Large intestine (tissue), 12 donors: ENCODE measurements at places on chromosomes 12 and 14.

- no peak overlapping the region for H3K4me3 ChIP-seq
- peaks cover 32% of the 10 kb centered on the region for H3K27me3 ChIP-seq
Observed at GRCh38 chr14:100675699-100676684, 50.7 kb upstream of the DLK1 start.

DNA sequence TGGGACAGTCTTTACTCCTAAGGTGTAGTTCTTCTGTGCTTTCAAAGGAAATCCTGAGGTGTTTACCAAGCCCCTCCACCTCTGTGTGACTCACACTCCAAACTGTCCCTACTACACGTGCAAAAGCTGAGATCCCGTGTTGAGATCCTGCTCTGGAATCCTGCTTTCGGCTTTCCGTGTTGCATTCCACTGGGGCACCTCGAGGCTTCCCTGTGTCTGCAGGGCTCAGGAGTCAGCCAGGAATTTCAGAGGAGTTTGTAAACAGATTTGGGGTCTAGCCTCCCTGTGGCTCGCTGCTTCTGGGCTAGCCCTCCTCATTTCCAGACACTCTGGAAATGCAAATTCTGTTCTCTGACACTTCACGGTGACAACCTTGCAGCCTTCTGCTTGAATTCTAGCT lies 48.4 kb downstream of the CACNA2D4 start:
- no peaks in the 10 kb centered on the region for H3K36me3 ChIP-seq
- H3K4me1 ChIP-seq: no peaks in the 10 kb centered on the region
- no peak for DNase-seq

DNA sequence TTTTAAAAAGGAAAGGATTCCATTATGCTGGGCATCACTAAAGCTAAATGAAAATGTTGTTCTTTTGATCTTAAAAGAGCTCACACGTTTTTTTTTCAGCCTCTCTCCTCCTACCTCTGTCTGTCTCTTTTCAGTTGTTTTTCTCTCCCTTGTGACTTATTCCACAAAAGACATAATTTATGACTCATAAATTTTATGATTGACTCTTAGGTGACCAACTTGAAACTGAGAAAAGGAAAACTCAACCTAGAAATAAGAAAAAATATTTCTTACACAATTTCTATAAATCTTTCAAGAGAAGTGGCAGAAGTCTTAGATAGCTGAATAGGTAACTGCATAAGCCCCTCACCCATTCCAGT lies 227.7 kb upstream of the DDHD1 start:
- H3K4me1 ChIP-seq: no peaks in the 10 kb centered on the region
- no peaks in the 10 kb centered on the region for H3K36me3 ChIP-seq
- no peak for DNase-seq
- no peaks in the 10 kb centered on the region for H3K27me3 ChIP-seq

DNA sequence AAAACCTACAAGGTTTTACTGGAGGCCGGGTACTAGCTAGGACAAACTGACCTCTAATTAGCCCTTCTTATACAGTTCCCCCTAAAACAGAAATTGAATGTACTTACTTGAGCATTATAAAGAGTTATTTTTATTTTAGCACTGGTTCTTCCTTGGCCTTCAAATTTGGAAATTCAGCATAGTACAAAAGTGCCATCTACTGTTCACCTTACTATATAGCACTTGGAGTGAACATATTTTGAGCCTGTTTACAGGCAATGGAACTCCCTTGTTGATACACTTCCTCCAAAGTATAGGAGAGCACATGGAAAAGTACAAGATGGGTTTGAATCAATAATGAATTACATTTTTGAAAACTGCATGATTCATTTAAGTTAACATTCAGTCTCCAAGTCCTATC lies 3.9 kb upstream of the POC1B start:
- H3K27me3 ChIP-seq: no peaks in the 10 kb centered on the region
- H3K36me3 ChIP-seq: no peaks in the 10 kb centered on the region
- peak; percentile 34 for DNase-seq
- H3K4me3 ChIP-seq: no peak overlapping the region
- H3K4me1 ChIP-seq: peaks cover 3% of the 10 kb centered on the region

GRCh38 chr12:94749455-94749854 lies 99.1 kb upstream of the TMCC3 start:
- H3K27me3 ChIP-seq: no peaks in the 10 kb centered on the region
- peaks cover 4% of the 10 kb centered on the region for H3K4me1 ChIP-seq
- H3K4me3 ChIP-seq: no peak overlapping the region

GRCh38 chr14:54700717-54701116 lies 133.8 kb downstream of the SAMD4A start:
- H3K4me3 ChIP-seq: no peak overlapping the region
- no peak for DNase-seq
- peaks cover 6% of the 10 kb centered on the region for H3K36me3 ChIP-seq
- no peaks in the 10 kb centered on the region for H3K27me3 ChIP-seq
- H3K27ac ChIP-seq: no peak overlapping the region

- no peaks in the 10 kb centered on the region for H3K27me3 ChIP-seq
- no peak overlapping the region for H3K4me3 ChIP-seq
- peaks cover 51% of the 10 kb centered on the region for H3K36me3 ChIP-seq
- DNase-seq: no peak
- H3K4me1 ChIP-seq: no peaks in the 10 kb centered on the region
Observed at GRCh38 chr12:109855377-109855776, 22.2 kb upstream of the TRPV4 start.

DNA sequence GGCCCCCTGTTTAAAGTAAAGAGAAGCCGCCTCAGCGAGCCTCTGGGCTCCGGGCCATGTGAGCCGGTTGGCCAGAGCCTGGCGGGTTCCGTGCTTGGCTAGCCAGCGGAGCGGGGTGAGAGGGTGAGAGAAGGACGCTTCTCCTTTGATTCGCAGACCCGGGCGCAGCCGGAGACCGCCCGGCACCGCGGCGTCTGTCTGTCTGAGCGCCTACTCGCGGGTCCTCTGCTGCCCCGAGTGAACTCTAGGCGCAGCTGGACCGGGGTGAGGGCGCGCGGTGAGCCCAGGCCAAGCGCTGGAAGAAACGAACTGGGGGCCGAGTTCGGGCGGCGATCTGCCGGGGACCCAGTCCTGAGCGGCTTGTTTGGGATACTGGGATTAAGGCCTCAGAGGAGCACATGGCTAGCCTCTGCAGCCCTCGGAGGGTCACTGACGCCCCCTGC lies 41.4 kb upstream of the TBX5 start:
- H3K27me3 ChIP-seq: peaks cover 92% of the 10 kb centered on the region
- no peak overlapping the region for H3K27ac ChIP-seq
- no peaks in the 10 kb centered on the region for H3K4me1 ChIP-seq
- H3K36me3 ChIP-seq: no peaks in the 10 kb centered on the region
- no peak for DNase-seq

DNA sequence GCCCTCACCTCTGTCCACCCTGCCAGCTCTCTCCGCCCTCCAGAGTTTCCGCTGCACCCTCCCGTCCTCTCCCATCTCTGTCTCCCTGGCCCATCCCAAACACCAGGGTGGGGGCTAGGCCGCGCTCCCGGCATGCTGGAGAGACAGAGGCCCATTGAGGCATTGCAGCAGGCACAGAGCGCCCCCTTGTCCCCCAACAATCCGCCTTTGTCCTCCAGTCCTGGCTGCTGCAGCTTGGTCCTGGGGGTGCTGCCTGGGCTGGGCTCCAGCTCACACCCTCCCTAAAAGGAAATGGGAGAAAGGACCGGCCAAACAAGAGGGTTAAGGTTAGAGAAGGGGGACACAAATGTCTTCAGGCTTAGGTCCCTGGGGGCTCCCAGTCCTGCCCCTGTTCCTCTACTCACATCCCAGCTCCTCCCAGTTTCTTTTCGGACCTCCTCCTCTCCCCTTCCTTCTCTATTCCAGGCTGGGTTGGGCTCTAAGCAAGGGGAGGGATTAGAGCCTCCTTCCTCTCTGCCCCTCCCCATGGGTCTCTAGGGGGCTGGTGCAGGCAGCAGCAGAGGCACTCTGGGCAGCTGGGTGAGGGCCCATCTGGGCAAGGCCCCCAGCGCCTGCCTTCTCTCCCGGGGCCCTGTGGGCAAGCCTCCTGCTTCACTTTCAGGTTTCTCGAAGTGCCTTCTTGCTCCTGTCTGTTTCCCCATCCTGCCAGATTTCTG lies at the start of gene CMTM5:
Gene CMTM5 (plus strand): TSS at position 565 of the 716 bp plus-strand sequence. CDS start 206 bp downstream, outside the sequence.
- peak; percentile 16 for DNase-seq
- no peak within 1 kb of the TSS for H3K4me3 ChIP-seq
- peaks cover 11% of the 10 kb centered on the region for H3K4me1 ChIP-seq

DNA sequence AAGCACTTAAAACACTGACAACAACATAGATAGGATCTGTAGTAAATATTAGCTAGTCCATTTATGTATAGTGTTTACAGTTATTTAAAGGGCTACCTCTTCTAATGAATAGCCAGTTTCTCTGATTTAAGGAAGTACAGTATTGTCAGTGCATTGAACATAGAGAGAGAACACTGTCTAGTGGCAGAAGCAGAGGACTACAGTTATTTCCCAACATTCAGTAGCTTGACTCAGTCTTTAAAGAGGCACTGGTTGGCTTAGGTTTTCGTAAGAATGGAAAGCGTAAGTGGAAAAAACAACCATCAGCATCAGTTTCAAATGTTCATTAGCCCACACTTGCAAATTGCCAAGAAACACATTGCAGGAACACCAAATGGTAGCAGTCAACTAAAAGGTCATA lies 125.0 kb upstream of the HMGA2 start:
- H3K4me3 ChIP-seq: no peak overlapping the region
- no peaks in the 10 kb centered on the region for H3K4me1 ChIP-seq
- no peak overlapping the region for H3K27ac ChIP-seq
- no peaks in the 10 kb centered on the region for H3K36me3 ChIP-seq
- DNase-seq: no peak

- no peaks in the 10 kb centered on the region for H3K27me3 ChIP-seq
- no peak for DNase-seq
- H3K27ac ChIP-seq: no peak overlapping the region
- no peak overlapping the region for H3K4me3 ChIP-seq
- H3K4me1 ChIP-seq: peaks cover 2% of the 10 kb centered on the region
- H3K36me3 ChIP-seq: no peaks in the 10 kb centered on the region
Observed at GRCh38 chr12:45670346-45671065, 59.0 kb upstream of the ARID2 start.

GRCh38 chr12:17352164-17352563 lies 737.8 kb downstream of the RERGL start:
- DNase-seq: no peak
- no peaks in the 10 kb centered on the region for H3K27me3 ChIP-seq
- no peaks in the 10 kb centered on the region for H3K36me3 ChIP-seq
- no peak overlapping the region for H3K27ac ChIP-seq
- H3K4me1 ChIP-seq: no peaks in the 10 kb centered on the region
- H3K4me3 ChIP-seq: no peak overlapping the region

- peak overlapping the region; percentile 64 for H3K4me3 ChIP-seq
- H3K27ac ChIP-seq: peak overlapping the region; percentile 91
Observed at GRCh38 chr14:60164404-60164711, 840 bp downstream of the DHRS7 start.

GRCh38 chr14:80271389-80271788 lies 60.1 kb upstream of the DIO2 start:
- H3K36me3 ChIP-seq: no peaks in the 10 kb centered on the region
- H3K4me1 ChIP-seq: no peaks in the 10 kb centered on the region
- no peak overlapping the region for H3K4me3 ChIP-seq
- no peak for DNase-seq
- no peaks in the 10 kb centered on the region for H3K27me3 ChIP-seq

GRCh38 chr12:111757361-111758119 lies 9.2 kb upstream of the ALDH2 start:
- no peaks in the 10 kb centered on the region for H3K4me1 ChIP-seq
- no peak overlapping the region for H3K27ac ChIP-seq
- H3K36me3 ChIP-seq: peaks cover 40% of the 10 kb centered on the region
- no peak for DNase-seq
- no peaks in the 10 kb centered on the region for H3K27me3 ChIP-seq

DNA sequence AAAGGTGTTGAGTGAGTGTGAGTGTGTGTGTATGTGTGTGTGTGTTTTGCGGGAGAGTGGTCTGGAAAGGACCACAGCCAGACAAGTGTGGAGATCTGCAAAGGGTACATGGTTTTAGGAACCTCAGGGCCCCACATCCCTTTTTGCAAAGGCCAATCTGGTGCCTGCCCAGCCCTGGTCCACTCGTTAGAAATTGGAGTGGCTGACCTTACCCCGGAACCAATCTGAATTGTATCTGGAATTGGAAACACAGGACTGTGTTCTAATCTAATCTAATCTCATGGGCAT lies 11.3 kb upstream of the TBX3 start:
- peaks cover 100% of the 10 kb centered on the region for H3K27me3 ChIP-seq
- DNase-seq: no peak
- H3K27ac ChIP-seq: no peak overlapping the region
- H3K36me3 ChIP-seq: no peaks in the 10 kb centered on the region

DNA sequence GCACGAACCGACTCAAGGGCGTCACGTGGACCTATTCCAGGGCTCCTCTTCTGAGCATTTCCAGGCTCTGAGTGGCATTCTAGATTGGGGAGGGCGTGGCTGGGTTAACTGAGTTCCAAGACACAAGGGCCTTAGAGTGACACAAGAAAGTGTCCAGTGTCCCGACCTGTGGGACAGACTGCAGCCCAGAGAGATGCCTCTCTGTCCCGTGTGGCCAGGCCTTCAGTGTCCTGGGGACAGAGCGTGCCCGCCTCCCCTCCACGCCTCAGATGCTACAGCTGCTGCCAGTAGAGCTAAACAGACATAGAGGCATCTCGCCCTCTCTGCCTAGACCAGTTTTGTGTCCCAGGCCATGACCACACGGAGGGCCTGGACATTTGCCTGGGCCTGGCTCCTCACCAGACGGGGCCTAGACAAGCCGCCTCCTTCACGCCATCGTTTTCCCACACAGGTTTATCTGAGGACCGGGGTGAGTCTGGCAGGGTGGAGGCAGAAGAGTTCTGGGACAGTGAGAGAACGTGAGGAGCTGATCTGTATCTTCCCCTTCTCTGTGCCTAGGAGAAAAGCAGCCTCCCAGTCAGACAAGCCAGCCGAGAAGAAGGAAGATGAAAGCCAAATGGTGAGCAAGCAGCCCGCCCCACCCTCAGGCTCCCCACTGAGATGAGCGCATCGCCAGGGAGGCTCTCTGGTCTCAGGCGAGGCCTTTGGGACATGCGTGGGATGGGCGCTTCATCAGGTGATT lies 27.1 kb downstream of the DEGS2 start:
- no peaks in the 10 kb centered on the region for H3K27me3 ChIP-seq
- peaks cover 72% of the 10 kb centered on the region for H3K36me3 ChIP-seq
- H3K4me1 ChIP-seq: no peaks in the 10 kb centered on the region
- H3K4me3 ChIP-seq: no peak overlapping the region
- no peak overlapping the region for H3K27ac ChIP-seq

- no peaks in the 10 kb centered on the region for H3K4me1 ChIP-seq
- DNase-seq: no peak
- H3K27me3 ChIP-seq: no peaks in the 10 kb centered on the region
- no peak overlapping the region for H3K27ac ChIP-seq
Observed at GRCh38 chr12:120012067-120012621, 23.1 kb downstream of the BICDL1 start.

DNA sequence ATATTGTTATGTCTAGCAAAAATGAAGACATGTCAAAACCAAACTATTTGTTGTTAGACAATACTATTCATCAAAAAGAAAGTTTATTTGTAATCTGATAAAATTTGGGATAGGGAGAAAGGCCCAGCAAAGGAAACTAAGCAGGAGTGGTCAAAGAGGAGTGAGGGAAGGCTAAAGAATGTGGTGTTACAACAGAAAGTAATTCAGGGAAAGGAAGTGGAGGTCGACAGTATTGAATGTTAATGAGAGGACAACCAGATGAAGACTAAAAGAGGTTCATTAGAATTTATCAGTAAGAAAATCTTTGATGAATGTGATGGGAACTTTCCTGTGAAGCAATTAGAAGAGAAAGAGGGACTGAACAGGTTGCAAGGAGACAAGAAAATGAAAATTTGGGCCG lies 33.9 kb downstream of the PLCZ1 start:
- peaks cover 17% of the 10 kb centered on the region for H3K4me1 ChIP-seq
- no peaks in the 10 kb centered on the region for H3K36me3 ChIP-seq
- H3K4me3 ChIP-seq: no peak overlapping the region
- H3K27ac ChIP-seq: peak overlapping the region; percentile 83
- no peak for DNase-seq
- H3K27me3 ChIP-seq: no peaks in the 10 kb centered on the region
